ENCODE measurements at places on chromosomes 12 and 14.

DNA sequence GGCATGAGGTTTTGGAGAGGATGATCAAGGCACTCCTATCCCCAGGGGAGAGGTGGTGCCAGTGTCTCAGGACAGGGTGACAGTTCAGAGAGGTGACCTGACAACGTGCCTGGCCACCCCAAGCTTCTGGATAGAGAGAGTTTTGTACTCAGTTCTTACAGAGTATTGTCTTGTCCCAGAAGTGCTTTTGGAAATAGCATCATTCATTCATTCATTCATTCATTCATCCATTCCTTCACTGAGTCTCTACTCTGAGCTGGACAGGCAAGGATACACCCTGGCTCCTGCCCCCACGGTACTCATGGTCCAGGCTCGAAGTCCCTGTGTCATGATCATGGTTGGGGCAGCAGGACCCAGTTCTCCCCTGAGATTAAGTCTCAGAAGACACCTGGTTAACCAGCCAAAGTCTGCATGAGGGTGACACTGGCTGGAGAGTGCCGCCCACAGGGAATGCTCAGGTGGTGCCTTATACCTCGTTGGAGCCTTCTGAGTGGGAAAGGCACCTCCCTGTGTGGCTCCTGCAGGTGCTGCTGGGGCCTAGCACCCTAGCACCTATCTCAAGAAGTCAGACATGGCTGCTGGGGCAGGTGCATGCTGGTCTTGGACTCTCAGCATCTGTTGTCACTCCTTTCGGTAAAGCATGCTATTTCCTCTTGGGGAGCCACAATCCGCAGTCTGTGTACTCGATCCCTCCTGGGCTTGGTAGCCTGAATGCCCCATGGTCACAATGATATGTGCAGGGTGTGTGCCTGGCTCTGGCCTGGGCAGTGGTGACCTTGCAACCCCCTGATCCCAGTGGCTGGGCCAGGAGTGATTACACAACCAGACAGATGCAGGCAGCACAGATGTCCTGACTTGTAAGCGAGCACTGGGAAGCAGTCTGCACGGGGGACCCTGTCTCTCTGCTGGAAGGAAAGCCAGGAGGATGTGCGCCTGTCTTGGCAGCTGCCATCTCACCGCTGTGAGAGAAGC, 57.8 kb downstream of the C14orf132 start:
- DNase-seq = no peak

- DNase-seq = no peak
Measured at GRCh38 chr14:58060898-58061297, 91.1 kb downstream of the ARMH4 start.

DNA sequence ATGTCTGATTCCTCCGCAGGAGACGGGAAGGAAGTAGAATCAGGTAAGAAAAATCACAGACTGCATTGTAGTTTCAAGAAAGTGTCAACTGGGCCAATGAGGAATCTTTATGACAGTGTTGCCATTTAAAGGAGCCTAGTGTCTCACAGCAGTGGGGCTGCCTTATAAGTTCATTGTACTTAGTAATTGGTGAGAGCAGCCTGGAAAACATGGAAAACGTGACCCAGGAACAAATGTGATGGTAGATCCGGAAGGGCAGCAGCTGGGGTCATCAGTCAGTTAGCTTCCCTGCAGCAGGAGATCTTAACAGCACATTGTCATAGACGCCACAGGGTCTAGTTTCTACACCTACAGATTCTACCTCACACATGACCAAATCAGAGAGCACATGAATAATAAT, 630.0 kb upstream of the LMO3 start:
- no peak for DNase-seq

DNA sequence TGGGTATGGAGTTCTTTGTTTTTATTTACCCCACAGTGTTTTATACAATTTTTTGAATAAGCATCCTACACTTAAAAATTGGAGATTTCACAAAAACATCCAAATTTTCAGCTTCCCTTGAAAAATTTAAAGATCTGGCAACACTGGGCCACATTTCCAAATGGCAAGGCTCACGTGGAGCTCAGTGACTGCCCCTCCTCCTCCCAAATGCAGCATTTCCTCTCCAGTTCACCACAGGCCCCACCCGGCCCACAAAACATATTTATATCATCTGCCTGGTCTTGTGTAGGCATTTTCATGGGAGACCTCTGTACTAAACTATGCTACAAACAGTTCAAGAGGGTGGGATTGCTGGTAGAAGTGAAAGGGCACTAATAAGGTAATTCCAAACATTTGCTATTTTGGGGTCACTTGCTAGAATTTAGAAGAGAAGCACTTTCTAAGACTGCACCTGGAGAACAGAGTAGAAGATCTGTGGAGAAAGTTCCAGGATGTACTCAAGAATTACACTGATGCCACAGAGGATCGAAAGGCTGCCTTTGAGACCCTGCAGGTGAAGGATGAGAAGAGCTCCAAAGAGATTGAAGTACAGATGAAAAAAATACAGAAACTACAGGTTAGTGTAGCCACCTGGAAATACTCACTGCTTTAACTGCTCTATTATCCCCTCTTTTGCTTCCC, 7.3 kb downstream of the FKBP11 start:
- DNase-seq = no peak

DNA sequence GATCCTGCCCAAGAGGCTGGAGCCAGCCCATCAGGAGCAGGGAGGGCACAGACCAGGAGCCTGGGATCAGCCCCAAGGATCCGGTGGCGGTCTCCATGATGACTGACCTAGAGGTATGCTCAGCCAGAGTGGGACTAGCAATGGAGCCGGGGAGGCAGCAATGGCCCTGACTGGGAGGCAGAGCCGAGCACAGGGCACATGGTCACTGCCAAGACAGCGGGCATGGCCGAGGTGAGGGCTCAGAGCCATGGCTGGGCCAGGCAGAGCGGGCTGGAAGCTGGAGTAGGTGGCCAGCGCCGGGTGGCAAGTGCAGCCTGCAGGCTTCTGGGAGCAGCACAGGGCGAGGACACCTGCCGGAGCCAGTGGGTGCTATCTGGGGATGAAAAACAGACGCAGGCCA, 259.3 kb downstream of the BCL11B start:
- no peak for DNase-seq

- no peak for DNase-seq
Measured at GRCh38 chr12:95605087-95605486, 53.8 kb upstream of the USP44 start.

GRCh38 chr12:20808521-20808920, 2.0 kb upstream of the SLCO1B3 start:
- no peak for DNase-seq

GRCh38 chr14:73232984-73233383, 4.3 kb upstream of the PAPLN start:
- DNase-seq = no peak

- DNase-seq = no peak
Measured at GRCh38 chr12:86170051-86170450, 86.1 kb downstream of the MGAT4C start.

Data from HFF-Myc (cell line).